ENCODE measurements at places on chromosomes 5 and 9.

DNA sequence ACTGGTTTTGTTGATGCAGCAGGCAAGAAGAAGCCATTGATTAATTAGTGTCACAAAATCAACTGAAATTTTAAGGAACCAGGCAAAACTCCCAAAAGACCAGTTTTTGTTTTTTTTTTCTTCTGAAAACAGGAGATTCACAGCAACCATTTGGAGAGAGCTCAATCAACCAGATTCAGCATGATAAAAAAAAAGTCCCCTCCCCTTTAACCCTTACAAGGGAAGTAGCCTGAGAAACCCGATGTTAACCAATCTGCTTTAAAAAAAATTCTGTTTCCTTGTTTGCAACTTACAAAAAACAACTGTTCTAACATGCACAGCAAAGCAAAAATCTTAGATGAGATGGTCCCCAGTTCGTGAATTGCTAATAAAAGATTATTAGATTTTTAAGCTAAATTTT, 59.7 kb downstream of the HMHB1 start:
- no peak for DNase-seq

GRCh38 chr5:25066239-25066638, 421.5 kb upstream of the CDH10 start:
- DNase-seq = no peak

DNA sequence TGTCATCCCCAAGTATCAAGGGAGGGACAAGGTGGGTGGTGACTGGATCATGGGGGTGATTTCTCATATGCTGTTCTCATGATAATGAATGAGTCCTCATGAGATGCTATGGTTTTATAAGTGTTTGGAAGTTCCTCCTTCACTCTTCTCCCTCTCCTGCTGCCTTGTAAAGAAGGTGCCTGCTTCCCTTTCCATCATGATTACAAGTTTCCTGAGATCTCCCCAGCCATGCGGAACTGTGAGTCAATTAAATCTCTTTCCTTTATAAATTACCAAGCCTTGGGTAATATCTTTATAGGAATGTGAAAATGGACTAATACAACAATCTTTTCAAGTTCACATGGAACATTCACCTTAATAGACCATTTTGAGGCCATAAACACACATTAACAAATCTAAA, 21.5 kb upstream of the DOCK2 start:
- DNase-seq = no peak

DNA sequence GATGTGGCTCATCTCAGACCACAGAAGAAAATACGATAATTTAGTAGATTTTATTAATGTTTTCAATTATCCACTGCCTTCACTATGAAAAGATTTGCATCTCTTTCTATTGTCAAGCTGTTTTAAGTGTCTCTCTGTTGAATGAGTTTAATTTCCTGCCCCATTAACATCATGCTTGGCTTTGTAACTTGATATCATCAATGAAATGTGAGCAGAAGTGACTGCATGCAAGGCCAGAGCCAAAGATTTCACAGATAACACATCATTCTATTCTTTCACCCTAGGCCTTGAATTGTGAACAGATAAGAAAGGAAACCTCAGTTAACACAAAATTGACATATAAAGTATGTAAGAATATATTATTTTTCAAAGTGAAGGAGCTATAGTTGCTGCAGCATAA, 986.4 kb upstream of the CDH18 start:
- DNase-seq = no peak

DNA sequence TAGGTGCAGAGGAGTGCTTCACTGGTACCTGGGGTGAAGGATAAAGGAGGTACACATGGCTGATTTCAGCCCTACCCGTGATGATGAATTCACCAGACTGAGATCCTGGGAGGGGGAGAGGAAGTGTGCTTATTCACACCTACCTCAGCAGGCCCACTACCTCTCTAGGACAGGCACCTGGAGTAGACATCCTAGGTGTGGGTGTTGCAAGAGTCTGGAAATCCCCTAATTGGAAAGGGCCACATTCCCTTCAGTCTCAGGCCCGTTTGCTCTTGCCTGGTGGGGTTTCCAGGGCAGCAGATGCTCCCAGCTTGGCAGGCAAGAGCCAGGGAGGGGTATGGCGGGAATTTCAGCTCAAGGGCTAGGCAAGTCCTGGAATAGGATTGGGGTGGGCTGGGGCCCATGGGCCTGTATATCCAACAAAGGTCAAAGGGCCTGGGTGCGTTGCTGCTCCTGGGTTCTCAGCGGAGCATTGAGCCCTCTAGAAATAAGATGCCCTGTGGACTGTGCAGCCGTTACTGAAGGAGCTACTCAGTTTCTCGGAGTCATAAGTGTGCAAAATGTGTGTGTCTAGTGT, 5.8 kb upstream of the CCL21 start:
- DNase-seq = no peak

DNA sequence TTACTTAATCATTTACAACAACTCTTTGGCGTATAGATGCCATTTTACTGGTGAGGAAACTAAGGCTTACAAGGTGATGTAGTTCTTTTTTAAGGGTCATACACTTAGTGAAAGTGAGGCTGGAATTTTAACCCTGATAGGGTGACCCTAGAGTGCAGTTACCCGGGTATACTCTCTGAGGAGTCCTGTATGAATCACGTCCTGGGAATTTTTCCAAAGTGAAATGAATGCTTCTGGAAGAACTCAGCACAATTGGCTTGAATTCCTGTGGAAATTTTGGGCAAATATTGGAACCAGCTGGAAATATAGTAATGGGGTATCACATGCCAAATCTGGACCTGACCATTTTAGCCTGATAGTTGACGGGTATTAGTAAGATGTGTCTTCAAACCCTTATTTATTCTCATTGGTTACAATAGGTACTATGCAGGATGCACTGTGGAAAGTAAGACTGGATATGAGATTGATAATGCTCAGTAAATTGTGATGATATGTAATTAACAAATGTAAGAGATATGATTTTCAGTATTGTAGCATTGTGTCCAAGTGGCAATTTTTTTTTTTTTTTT, 14.8 kb downstream of the SUB1 start:
- DNase-seq = peak; percentile 79
